Cortex of kidney (tissue), 1 donor: ENCODE measurements at places on chromosomes 11 and 22.

DNA sequence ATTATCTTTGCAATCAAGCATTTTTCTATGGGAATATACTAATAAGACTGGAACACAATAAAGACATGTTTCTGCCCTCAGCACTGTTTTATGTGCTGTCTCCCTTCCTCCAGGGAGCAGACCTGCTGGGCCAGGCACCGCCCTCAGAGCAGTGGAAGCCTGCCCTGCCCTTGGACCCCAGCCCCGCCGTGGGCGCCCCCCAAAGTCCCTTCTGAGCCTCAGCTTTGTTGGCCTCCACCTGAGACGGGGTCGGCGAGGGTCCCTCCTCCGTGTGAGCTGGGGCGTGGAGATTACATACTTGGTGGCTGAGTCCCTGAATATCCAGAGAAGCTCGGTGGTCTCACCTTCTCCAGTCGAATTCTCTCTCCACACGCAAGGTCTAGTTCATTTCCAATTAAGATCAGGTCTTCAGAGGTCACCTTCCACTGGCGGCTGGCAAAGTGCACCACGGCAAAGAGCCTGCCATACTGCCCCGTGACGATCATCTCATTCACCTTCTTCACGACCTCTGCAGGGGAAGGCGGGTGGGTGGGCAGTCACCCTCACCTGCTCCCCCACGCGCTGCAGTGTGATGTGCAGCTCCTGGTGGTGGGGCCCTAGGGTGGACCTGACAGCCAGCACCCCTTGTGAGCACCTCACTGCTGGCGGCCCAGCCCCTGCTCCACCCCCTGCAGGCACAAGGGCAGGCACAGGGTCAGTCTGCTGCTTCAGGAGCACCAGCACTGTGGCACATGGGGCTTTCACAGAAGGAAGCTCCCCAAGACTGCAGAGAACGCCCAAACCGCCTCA lies 7.3 kb downstream of the MRPL21 start:
- DNase-seq: no peak

DNA sequence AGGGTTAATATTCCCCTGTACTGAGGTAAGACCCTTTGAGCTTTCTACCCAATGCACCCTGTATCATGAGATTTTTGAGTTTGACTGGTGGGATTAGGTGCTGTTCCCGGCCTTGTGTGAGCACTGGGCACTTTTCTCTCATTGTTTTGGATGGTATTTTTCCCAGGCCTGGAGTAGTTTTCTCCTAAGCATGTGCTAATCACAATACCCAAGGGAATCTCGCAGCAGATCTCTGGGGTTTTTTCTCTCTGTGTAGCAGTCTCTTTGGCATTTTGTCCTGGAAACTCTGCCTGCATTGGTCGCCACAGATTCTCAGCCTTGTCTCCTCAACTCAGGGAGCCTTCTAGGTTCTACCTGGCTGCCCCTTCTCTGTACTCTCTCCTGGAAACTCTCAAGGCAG lies 19.9 kb downstream of the IGHMBP2 start:
- DNase-seq: no peak

DNA sequence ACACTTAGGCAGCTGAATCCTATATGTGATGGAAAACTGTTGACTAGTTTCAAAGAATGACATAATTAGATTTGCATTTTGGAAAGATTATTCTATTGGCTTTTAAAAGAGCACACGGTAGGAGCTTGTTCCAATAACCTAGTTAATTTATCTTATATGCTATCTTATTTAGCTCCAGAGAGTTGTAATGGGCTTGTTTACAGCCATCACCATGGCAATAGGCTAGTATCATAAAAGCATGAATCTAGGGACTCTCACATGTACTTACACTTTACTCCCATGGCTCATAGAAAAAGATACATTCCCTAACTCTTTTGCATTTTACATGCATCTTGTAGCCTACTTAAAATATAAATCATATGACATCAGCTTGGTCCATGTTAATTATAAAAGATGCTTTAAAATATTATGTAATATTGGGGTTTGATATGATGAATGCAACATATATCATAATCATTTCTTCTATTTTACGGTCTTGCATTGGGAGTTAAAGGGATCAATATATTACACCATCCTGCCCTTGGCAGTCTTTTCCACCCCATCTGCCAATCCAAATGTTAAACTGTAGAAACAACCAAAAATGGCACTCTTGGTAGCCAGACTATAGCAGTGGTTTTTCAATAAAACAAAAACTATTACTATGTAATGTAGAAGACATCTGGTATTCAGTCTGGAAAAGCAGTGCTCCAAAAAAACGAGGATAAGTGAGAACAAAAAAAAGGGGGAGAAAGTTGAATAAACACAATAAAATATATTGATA lies 2254.0 kb downstream of the LRRC4C start:
- DNase-seq: no peak

DNA sequence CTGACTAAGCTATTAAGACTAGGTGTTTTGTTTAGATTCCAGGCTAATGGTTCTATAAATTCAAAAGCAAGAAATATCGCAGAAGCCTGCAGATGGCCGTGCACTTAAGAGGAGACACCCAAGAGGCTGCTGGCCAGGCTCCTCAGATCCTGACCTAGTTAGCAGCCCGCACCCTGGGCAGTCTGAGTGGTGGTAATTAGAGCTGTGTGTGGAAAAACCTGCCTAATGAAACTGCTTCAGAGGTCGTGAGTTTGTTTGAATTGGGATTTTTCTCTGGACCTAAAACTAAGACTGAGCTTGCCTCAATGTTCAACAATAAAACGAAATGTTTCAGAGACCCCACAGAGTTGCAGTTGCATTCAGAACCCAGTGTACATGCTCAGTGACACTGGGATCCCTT lies 627.7 kb downstream of the OPCML start:
- DNase-seq: no peak

- DNase-seq: no peak
These were observed 46.4 kb downstream of the ARHGAP20 start for GRCh38 chr11:110665689-110666465.

DNA sequence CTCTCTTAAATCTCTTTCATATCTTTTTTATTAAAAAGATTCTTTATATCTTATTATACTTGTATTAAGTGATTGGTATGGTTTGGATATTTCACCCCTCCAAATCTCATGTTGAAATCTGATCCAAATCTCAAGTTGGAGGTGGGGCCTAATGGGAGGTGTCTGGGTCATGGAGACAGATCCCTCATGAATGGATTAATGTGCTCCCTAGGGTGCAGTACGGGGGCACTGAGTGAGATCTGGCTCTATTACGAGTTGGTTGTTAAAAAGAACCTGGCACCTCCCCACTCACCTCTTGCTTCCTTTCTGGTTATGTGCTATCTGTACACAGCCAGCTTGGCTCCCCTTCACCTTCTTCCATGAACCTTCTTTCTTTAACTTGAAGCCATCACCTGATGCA lies 149.6 kb downstream of the CWF19L2 start:
- DNase-seq: no peak

DNA sequence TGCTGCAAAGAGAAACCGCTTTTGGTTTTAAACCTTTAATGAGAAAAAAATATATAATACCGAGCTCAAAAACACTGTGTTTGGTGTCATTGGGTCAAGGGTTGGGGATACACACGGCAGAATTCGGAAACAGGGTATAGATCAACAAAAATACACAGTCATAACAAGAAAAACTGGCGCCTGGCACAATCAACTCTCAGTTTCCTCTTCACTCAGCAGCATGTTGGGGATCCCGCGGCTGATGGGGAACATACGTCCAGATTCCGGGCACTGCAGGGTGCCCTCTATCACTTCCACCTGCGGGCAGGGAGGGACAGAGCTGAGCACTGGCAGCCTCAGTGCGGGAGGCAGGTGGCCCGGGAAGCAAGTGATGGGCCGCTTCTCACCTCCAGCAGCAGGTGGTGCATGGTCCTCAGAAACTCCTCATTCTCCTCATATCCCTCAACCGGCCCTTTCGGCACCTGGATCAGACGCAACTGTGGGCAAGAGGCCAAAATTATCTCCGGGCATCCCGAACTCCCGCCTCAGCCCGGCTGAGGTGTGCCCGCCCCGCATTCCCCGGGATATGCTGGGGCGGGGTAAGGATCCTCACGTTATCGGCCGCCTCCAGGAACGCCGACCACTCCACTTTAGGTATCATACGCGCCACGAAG lies 561 bp downstream of the TRMT112 start:
- DNase-seq: no peak

GRCh38 chr22:40396882-40397281 lies 26.5 kb downstream of the SGSM3 start:
- DNase-seq: no peak

DNA sequence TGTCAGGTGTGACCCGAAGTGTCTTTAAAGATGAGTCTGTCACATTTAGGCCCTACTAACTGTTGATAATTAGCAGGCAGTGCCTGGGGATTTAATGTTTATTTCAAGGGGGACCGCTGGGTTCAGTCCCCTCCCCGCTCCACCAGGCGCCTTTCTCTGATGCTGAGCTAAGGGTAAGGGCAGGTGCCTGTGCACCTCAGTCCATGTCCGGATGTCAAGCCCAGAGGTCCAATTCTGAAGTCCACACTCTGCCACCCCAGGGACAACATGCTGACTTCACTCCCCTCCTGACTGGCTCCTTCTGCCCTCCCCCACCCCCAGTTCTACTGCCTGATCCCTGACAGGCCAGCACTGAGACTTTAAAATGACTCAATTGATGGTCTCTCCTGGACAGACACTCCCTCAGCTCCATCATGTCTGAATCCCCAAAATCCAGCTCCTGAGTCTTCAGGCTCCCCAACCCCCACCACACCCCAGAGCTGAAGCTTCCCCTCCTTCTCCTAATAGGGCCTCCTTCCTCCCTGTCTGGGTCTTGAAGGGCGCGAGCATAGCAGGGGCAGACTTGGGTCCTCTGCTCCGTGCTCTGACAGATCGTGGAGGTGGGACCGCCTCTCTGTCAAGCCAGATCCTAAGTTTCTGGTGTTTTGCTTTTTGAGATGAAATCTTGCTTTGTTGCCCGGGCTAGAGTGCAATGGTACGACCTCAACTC lies 49.8 kb upstream of the ANO1 start:
- DNase-seq: no peak

GRCh38 chr11:17572359-17572690 lies 25.3 kb downstream of the OTOG start:
- no peak for DNase-seq

GRCh38 chr11:122633219-122633829 lies 22.2 kb upstream of the UBASH3B start:
- DNase-seq: no peak

DNA sequence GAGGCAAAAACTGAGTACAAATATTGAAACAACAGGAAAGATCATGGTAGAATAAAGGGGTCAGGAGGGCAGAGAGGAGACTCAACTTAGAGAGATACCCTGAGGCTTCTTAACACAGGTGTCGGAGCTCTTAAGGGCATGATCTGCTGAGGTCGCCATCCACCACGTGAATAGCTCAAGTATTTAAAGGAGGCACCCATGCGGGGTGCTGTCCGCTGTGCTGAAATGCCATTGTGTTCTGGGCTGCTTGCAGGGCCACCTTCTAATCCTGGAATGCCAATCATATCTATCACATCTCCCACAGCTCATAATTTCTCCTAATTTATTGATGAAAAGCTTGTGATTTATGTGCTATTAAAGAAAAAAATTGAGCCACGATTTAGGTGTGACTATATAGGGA lies 90.2 kb downstream of the SEZ6L start:
- DNase-seq: no peak

DNA sequence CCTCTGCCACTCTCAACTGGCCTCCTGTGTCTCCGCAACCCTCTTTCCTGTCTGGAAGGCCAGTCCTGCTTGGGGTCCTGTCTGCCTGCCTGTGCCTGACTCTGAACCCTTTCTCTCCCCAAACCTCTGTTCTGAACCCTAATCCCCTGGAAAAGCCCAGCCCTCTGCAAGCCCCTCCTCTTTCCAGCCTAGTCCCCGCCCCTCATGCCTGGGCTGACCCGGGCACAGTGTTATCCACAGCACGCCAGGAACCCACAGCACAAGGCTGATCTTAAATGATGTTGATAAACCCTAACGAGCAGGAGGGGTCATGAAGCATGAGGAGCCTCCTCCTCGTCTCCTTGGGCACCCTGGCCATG lies at the start of gene IFITM10:
Gene IFITM10, minus strand, starts transcription at position 115 of the 359 bp plus-strand sequence. CDS start 153 bp downstream, outside the sequence.
- DNase-seq: no peak

DNA sequence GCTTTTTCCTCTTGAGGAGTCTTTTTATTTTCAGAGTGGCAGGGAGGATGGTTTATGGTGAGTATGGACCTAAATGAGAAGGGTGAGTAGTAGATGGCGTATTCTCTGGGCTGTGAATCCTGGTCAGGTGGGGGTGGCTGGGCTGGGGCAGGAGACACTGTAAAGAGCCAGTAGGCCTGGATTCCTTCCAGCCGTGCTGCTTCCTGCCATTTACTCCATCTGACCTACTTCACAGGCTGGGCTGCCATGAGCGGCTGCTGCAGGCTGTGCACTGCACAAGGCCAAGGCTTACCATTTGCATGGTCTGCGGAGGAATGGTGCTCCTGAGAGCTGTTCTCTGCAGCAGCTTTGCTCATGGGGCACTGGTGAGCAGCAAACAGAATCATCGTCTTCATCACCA lies 297.6 kb downstream of the KIRREL3 start:
- no peak for DNase-seq

DNA sequence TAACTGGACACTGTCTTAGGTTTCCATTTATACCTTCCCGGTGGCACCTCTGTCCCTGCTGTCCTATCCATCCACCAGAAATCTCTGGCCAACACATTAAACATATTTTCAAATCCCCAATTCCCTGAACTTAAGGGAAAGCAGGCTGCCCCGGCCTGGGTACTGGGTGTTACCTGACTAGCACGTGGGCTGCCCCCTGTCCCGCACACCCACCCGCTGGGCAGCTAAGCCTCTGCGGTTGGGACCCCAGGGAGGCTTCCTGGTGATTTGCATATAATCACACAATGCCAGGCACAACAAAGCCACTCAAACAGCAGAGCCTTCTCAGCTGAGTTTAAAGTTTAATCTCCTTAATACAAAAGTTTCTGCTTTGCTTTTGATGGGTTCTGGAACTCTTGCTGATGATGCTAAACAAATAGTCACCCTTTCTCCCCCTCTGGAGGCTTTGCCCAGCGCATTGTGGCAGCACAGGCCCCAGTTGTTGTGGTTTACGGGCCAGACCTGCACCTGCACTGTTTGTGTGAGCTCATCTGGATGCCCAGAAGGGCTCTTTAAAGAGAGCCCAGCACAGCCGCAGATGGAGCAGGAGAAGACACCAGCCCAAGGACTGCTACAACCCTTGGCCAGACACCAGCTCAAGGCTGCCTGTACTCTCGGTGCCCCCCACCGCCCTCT lies 59.9 kb upstream of the POU2AF1 start:
- DNase-seq: no peak

- DNase-seq: no peak
These were observed 6.6 kb upstream of the MARK2 start for GRCh38 chr11:63832336-63832735.

DNA sequence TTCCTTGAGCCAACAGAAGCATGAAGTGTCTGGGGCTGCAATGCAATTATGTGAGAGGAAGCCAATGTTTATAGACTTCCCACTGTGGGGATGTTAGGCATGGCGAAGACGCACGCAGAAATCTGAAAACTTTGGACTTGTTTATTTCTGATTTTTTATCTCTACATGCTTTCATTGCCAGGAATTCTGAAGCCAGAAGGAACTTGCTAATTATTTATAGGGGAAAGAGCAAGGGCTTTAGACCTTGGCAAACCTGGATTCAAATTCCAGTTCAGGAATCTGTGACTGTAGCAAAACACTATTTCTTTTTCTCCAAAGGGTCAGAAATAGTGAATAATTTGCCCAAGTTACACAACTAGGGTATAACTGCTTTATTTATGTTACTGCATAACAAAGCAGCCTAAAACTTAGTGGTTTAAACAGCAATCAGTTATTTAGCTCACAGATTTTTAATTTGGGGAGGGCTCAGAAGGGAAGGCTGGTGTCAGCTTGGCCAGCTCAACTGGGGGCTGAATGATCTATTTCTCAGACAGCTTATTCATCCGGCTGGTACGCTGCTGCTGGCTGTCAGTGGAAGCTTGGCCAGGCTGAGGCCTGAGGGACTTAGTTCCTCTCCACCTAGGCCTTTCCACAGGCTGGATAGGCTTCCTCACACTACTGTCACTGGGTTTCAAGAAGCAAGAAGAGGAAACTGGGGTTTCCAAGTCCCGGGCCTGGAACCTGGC lies 1.9 kb upstream of the OR6Q1 start:
- DNase-seq: no peak
